SW 1271 (cell line): ENCODE measurements at places on chromosomes 6 and 20.
A peak's percentile ranks its signal among the peaks of the same experiment; 100 is the strongest.

DNA sequence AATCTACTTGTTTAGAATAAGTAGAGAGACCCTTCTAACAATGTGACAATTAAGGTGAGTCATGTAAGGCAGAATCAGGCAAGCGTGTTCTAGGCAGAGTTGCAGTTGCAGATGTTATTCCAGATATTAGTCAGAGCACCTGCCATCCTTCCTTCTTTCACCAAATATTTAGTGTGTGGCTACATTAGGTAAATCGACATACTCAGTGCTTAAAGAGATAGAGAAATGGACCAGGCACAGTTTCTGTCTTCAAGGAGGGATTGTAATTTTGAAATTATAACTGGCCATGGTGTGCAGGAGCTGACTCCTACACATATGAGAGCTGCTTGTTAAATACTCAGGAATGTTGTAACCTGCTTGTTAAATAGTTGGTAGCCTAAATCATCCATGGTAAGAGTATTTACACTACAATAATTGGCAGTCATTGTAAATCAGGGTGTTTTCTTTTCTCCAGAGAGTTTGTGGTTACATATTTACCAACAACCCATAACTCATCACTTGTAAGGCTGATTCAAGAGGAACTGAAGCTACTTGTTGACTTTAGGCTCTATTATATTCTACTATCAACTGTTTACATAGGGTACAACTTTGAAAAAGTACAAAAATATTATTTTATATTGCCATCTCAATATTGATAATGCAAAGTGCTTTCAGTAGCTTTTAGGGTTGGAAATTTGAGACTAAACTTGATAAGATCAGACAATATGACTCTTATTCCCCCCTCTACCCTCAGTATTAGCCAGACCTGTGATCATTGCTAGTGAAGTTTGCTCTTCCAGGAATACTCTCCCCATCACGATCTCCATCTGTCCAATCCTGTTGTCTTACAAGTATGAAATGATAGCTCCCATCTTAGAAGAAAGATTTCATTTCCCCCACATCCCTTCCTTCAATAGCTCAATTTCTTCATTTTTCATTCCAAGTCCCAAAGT is 607.1 kb downstream of the COL12A1 start:
- no peak for DNase-seq

- no peak for DNase-seq
These were observed 46.7 kb upstream of the IRF4 start for GRCh38 chr6:344816-345340.

DNA sequence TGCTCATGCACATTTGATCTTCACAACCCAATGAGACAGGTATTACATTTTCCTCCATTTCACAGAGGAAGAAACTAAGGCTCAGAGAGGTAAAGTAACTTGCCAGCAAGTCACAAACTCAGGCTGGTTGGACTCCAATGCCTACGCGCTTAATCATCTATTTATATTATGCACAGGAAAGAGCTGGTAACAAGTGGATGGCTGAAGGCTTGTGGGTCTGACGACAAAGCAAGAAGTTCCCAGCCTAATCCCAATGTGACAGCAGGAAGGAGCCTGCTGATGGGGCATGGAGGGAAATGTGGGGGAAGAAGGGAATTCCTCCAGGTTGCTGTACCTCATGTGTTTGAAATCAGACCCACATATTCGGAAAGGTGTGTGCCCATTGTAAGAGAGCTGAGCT is 3.9 kb downstream of the CDH22 start:
- no peak for DNase-seq

DNA sequence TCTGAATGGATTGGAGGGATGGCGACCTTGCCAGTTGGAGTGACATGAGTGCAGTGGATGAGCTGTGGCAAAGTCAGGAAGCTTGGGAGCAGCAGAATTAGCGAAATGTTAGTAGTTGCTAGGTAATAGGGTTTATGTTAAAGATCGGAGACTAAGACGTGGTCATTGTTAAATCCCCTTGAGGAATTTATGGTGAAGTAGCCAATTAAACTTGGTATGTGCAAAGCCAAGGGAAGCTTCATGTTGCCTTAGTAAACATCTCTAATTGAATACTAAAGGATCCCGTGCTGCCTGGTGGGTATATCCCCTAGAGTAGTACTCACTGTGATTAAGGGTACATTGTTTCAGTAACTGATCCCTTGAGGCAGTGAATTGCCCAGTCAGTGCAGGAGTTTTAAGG is 106.0 kb downstream of the PRIM2 start:
- no peak for DNase-seq

DNA sequence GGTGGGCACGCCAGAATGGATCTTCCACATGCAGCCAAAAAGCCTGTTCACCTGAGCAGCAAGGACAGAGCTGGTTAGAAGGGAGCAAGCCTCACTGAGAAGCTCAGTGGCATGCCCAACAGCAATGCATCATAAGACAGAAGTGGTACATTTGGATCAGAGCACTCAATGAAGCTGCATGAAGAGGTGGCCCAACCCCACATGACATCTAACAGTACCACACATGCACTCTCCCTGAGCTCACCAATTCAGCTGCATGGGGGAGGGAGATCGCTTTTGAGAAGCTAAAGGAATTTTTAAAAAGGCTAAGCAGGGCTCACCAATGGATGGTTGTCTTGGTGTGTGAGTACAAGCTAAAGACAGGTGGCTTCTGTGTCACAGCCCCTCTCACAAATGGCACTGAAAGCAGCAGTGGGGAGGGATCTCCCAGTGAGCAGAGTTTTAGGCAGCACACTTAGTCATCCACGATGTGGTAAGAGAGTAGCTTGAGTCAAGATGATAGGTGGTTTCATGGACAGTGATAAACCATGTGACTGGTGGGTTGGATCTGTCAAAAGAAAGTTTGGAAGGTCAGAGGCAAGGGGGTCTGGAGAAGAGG is 166.6 kb upstream of the TAB2 start:
- no peak for DNase-seq

DNA sequence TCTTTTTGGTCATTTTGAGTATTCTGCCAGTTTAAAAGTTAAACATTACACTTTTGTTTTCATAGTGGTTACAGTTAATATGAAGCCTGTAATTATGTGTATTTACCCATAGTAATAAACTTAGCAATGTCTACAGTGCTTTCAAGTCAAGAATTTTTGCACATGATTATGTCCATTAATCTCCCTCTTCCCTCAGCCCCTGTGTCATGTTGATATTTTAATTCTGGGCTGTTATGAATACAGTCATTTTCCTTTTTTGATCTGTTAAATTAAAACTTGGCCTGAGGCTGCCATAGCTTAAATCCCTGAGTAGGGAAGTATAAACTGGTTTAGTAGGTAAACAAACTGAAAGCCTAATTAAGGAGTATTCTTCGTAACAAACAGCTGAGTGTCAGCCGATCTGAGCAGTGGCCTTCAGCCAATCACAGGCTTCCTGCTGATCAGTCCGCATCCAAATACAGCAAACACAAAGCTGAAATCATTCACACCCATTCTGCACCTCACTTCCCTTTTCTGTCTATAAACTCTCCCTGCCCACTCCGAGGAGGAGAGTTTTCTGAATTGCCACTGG is 9.5 kb upstream of the SFT2D1 start:
- no peak for DNase-seq

GRCh38 chr20:38195521-38195920 is 30.5 kb upstream of the TGM2 start:
- DNase-seq, result no peak

GRCh38 chr6:165306955-165307354 is 2.5 kb downstream of the C6orf118 start:
- no peak for DNase-seq

GRCh38 chr20:34532320-34532719 is 16.1 kb downstream of the DYNLRB1 start:
- no peak for DNase-seq

DNA sequence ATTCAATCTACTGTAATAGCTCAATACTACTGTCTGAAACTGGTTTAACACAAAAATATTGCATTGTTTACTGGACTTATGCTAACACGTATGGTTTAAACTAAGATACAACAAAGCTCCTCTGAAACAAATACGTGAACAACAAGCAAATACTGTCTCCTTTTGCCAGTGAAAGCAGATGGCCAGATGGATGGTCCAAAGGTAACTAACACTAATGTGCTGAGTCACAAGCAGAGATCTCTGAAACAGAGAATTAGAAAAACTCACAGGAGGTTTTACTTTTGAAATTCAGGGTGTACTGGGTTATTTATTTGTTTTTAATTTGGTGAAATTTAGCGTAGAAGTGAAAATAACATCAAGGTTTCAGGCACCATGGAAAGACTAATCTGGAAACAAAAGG is 124.3 kb upstream of the SOX4 start:
- DNase-seq, result no peak

GRCh38 chr6:13166269-13166668 is 162.1 kb downstream of the TBC1D7 start:
- DNase-seq, result no peak

- DNase-seq, result no peak
These were observed 1.0 kb upstream of the DUSP22 start for GRCh38 chr6:291204-291696.

DNA sequence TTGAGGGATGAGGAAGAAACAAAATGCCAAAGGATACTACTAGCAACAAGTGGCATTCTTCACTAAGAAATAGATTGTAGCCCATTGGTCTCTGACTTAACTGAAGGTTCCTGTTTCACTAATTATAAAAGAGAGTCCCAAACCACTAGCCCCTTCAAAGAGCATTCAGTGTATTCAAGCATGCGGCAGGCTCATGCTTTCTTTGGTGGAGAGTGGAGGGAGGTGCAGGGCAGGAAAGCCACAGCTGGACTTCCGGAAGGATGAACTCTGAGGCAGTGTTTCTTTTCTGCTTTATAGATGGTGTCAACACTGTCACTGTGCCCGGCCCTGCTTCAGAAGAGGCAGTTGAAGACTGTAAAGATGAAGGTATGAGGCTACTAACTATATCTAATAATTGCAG is 636.1 kb downstream of the KIF16B start:
- DNase-seq, result no peak

DNA sequence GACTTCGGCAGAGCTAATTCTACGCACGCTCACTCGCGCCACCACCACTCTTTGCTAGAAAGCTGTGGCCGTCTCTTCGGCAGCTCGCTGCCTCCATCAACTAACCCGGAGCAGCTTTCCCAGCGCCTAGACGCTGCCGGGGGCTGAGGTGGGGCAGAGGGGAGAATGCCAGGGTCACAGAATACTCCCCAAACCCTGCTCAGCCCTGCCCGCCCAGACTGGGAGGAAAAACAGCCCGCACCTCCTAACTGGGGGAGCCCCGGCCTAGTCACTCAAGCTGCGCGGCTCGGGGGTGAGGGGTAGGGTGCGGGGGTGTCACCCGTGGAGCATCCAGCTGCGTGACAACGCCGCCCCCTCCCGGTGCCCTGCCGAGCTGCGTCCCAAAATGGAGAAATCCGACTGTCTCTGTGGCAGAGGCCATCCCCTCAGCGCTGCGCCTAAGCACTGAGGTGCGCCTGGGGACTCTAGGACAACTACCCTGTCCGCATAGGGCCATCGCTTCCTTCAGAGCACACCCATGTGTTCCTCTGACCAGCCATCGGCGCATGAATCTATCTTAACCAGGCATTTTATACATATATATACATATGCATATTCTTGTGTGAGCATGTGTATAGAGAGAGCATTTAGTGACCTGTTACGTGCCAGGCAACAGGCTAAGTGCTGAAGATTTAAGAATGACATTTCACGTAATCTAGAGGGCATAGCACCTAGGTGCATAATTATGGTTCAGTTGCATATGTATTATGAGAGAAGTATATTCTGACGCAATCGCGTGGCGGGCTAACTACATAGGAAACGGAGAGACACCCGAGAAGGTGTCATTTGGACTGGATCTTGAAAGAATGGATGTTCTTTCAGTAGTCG is 1.5 kb upstream of the TENT5A start:
- no peak for DNase-seq

GRCh38 chr6:73017476-73017875 is 207.8 kb downstream of the KHDC1L start:
- no peak for DNase-seq

DNA sequence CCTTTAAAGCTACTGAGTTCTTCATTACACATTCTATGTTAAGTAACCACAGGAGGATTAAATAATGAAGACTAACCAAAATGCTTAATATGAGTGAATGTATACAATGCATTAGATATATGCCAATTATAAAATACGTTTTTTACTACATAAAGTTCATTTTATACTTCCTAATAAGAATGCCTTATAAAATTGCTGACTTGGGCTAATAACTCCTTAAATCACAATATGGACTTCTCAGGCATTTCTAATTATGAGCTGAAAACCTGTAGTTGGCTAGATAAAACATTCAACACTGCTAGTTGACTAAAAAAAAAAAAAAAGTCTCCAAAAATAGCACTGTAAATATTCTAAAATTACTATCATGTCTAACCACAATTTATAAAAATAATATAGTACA is 11.8 kb downstream of the MAN1A1 start:
- DNase-seq, result no peak

GRCh38 chr6:80094017-80094416 is 12.5 kb upstream of the BCKDHB start:
- DNase-seq, result peak; percentile 29

DNA sequence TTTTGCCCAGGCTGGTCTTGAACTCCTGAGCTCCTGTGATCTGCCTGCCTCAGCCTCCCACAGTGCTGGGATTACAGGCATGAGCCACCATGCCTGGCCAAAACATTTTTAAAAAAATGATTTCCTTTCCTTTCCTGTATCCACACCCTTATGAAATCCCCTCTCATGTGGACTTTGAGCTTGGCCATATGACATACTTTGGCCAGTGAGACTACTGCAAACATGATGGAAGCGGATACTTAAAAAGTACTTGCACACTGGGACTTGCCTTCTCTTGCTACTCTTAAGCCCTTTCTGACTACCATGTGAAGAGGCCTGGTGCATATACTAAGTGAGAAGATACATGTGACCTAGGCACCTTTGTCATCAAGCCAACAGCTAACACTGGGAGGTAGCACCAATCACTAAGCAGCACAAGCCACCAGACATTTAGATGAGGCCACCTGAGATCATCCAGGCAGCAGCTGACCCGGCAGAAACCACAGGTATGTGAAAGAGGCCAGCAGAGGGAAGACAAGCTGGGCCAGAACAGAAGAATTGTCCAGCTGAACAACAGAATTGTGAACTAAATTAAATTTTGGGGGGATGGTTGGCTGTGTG is 78.5 kb upstream of the HDAC2 start:
- no peak for DNase-seq

- no peak for DNase-seq
These were observed 2.1 kb downstream of the ZSWIM1 start for GRCh38 chr20:45883100-45883469.

- no peak for DNase-seq
These were observed 662 bp upstream of the CCR6 start for GRCh38 chr6:167122041-167122826.

GRCh38 chr20:17747431-17747846 is 47.7 kb downstream of the BANF2 start:
- DNase-seq, result peak; percentile 85

DNA sequence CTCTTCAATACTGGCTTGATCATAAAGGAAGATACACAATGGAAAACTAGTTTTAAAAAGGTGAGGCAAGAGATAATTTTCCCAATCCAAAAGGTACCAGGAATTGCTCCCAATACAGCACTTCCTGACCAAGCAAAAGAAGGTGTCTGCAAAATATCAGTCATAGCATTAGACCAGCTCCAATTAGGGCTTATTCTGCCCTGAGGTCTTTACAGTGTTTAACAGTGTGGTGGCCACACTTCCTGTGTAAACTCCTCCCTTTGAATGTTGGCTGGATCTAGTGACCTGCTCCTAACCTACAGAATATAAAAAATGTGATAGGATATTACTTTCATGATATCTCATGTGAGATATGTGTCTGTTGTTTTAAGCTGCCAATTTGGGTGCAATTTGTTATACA is 57.1 kb upstream of the BTN3A2 start:
- no peak for DNase-seq
